ENCODE measurements at places on chromosomes 7 and 10.

GRCh38 chr10:52387744-52388143 lies 73.7 kb downstream of the DKK1 start:
- no peak for DNase-seq

- DNase-seq: no peak
Observed at GRCh38 chr7:7681191-7681935, 37.0 kb downstream of the RPA3 start.

DNA sequence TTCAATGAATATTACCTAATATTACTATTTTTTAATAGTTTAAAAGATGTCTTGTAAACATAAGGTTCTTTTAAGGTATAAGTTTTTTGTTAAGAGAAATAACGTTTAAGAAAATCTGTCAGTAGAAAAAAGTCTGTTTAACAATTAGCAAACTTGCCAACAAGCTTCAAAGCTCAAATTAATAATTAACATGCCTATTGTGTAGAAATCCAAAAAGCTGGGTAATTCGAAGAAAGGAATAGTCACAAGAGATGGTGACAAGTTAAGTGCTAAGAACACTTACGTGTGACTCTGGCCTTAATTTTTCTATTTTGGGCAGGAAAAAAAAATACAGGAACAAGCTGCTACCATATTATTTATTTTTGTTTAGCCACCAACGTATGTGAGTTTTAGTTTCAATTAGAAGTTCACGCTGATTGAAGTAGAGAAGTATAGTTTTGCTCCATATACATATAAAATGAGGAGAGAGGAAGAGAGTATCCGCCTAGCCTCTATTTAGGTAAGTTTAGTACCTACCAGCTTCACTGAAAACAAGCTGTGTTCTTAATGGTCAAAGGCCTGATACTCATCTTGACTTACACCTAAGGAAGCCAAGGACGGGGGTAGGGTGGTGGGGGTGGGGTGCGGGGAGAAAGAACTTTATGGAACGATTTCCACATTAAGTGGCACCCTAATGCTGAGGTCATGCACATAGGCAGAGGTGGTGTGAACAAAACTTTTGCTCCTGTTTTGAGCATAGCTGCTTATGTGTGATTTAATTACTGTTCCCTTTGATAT lies 43.4 kb upstream of the AGBL3 start:
- no peak for DNase-seq

DNA sequence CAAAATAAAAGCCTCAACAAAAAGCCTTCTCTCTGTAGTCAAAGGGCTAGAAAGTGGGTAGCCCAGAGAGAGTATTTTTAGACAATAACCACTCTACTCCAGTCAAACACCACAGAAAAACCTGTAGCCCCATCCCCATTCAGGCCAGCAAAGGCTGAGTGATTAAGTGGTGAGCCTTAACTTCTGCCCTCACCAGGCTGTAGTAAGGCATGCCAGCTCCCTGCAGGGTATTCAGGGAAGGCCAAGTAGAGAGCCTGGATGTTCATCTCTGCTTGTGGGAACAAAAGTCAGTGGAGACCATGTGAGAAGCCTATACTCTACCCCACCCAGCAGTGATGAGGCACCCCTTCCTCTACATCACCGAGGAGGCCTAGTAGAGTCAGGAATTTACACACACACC lies 51.2 kb downstream of the HIF1AN start:
- no peak for DNase-seq

DNA sequence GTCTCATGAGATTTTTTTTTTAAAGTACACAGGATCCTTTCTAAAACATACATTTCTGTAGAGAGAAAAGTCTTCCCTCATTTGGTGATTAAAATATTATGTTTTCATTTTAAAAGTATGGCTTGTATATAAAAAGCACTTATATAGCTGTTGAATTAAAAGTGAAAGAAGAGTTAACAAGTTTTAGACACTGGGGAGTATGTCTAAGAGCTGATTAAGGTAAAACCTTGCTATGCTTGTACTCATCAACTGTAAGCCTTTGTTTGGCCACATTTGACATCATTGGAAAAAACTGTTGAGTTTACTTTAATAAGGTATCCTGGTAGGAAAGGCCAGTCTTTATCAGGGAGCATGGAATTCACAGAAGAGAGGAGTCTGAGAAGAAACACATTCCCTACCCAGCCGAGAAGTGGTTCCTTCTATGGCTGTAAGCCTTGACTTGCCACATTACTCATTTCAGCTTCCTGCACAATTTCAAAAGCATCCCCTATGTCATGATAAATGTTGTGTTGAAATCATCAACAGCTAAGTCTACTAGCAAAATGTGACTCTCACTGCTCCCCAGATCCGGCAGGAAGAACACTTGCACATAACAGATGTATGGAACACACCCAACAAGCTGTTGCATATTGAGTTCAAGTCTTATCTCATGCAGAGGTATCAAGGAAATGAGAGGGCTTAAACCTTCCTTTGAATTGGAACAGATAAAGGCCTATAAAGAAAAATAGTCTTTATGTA lies 171.8 kb upstream of the CDK1 start:
- DNase-seq: no peak

- no peak for DNase-seq
Observed at GRCh38 chr7:2661602-2662272, 26.3 kb upstream of the AMZ1 start.

DNA sequence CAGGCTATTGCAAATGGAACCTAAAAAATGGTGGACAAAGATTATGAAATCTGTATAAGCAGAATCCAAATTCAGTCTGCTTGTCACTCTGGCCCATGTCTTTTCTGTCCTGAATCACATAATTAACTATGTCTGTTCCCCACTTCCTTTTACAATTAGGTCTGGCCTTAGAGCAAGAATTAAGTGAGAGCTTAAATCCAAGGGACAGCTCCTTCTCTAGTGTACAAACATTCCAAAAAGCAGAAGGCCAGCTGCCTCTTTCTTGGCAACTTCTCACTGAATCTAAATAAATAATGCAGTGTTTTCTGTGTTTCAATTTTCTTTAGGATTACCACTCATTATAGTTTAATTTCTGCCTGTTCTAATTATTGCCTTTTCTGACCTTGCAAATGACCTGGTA lies 39.3 kb upstream of the NEBL start:
- no peak for DNase-seq

DNA sequence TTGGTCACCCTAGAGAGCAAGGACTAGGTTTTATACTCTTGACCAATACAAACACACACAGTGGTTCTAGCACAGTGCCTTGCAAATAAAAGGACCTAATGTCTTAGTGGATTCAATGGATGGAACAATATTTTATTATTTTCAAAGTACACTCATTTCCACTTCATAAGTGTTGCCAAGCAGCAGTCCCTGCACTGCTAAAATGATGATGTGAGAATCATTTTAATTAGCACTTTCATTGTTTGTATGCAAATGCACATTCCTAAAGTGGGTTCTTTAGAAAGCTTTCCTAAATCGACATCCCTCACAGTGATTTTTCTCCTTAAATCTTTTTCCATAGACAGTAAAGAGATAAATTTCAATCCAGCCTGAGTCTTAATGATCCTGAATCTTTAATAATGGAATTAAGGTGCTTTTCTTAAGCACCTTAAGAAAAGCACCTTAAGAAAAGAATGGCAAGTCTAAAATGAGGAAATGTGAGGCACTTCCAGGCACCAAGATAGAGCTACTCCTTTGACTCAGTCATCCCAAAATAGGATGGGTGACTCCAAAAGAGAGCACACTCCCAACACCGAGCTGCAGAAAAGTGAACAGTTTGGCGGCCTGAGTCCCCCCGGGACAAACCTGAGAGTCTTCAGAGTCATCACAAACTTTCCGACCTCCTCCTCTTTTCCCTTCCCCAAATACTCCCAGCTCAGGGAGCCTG lies 84.5 kb downstream of the SORBS1 start:
- no peak for DNase-seq

GRCh38 chr7:116407165-116407564 lies 92.4 kb upstream of the CAV2 start:
- DNase-seq: no peak

- no peak for DNase-seq
Observed at GRCh38 chr7:15839416-15840100, 153.1 kb upstream of the MEOX2 start.

DNA sequence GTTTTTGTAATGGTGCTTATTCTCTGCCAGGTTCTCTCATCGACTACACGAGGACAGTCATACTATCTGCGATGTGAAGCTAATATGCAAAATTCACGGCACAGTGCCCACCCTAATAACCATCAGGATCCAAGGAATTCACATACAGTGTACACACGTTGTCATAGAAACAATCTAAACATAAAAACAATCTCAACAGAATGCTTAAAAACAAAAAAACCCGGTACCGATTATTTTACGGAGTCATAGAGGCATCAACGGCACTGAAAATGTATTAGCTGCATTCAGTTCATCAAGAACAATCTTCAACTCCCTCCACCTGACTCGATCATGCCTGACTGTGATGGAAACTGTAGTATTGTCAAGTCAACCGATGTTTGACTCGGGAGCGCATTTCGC lies 628 bp downstream of the MRPS33 start:
- no peak for DNase-seq

DNA sequence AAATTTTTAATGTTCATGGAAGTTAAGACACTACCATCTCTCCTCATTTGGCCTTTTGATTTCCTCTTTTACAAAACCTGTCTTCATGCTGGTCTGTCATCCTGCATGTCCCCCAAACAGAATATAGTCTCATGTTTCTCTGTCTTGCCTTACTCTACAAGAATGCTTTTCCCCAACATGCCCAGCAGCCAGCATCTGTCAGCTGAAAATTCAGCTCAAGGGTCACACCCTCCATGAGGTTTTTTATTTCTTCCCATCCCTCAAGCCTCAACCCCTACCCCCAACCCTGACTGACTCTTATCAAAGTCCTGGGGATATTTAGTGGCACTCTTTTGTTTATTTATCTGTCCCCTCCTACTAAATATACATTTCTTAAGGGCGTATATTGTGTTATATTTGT lies 202.0 kb downstream of the ANK3 start:
- DNase-seq: no peak

DNA sequence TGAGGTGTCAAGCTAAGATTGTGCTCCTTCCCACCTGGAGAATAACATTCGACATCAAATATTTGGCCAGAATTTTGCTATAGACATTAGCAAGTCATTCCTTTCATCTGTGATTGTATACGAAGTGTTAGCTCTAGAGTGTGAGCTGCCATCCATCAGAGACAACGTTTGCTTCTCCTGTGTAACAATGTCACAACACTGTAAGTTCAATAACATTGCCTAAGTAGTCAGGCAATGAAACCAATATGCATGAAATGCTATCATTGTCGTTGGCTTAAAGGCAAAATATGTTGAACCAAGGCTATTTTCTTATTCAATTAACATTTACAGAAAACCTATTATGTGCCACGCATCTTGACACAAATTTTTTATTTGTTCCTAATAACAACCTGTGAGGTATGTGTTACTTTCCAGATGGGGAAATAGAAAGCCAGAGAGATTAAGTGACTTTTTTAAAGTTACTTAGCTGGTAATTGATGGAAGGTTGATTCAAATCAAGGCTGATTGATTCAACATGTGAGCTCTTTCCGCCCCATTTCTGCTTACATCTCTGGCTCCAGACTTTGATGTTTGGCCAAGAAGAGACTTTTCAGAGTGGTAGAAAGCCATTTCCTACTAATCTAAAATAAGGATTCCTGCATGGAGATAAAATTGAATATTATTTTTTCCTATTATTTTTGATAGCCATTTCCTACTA lies 32.0 kb downstream of the BET1 start:
- no peak for DNase-seq

DNA sequence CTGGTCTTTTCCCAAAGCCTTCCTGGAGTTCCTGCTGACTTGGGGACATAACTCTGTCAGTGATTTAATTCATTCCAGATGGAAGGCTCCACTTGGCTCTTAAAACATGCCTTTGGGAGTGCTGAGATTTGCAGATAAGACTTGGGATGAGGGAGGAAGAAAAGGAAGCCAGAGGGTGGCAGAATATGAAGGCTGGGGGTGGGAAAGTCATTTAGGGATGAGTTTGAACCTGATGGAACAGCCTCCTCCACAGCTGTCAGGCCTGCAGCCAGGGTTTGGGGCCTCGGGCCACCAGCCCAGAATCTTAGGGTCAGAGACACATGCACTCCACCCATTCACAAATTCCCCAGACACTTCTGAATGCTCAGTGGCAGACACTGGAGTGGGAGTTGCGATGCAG lies 28.4 kb upstream of the EIF5AL1 start:
- DNase-seq: no peak

DNA sequence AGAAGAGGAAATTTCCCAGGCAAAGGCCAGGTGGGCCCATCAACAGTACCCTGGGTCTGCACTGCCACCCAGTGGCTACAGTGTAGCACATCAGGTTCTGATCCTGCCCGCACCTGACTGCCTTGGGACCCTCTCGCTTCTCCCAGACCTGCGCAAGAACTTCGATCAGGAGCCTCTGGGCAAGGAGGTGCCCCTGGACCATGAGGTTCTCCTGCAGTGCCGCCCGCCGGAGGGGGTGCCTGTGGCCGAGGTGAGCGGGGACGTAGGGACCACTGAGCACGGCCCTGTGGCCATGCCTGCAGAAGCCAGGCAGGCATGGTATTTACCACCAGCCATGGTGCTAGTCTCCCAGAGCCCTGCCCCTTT lies 33.9 kb upstream of the SLC29A3 start:
- DNase-seq: no peak

DNA sequence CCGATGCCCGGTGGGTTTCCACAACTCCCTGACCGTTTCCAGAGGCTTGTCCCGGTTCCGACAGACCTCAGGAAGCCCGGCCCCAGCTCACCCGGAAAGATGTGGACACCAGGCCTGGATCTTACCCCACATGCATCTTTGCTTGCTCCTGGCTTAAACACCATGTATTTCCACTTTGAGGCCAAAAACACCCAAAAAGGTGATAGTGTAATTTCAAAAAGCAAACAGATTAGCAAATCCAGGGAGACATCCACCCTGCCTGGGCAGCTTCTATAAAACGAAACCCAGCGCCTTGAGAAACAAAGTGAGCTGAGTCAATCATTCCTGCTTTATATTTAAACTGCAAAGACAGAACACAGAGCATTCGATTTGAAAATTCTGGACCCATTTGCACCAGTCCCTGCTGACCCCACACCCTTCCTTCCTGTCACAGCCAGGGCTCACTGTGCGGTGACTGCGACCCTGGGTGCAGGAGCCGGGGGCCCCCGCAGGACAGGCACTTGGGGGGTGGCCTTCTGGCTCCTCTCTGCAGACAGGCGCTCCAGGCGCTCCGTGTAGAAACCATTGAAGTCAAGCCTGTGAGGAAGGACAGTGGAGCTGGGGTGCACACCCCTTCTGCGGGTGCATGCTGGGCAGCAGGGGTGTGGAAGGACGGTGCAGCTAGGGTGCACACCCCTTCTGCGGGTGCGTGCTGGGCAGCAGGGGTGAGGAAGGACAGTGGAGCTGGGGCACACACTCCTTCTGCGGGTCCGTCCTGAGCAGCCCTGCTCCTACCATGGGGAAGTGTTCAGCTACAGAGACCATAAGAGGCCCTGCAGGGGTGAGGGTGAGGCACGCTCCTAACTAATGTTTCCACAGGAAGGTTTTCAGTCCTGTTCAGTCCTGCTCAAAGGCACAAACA lies 2.9 kb upstream of the ADAM8 start:
- DNase-seq: no peak

All from RWPE2 (cell line).